ENCODE measurements at places on chromosomes 4 and X.

GRCh38 chr4:2076908-2077536, 17.9 kb downstream of the NAT8L start:
- no peak for DNase-seq

DNA sequence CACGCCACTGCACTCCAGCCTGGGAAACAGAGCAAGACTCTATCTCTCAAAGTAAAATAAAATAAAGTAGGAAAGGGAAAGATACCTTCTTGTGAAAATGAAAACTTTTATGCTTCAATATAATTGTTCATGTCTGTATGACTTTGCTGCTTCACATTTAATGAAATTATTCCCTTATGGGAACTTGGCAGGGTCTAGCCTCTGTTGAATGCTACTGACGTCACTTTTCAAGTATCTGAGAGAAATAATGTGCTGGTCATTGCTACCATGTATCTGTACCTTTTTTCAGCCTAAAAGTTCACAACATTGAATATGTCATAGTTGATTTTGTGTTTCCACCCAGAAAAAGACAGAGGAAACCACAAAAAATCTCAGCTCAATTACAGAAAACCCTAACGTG, 65.2 kb downstream of the PRDM5 start:
- no peak for DNase-seq

DNA sequence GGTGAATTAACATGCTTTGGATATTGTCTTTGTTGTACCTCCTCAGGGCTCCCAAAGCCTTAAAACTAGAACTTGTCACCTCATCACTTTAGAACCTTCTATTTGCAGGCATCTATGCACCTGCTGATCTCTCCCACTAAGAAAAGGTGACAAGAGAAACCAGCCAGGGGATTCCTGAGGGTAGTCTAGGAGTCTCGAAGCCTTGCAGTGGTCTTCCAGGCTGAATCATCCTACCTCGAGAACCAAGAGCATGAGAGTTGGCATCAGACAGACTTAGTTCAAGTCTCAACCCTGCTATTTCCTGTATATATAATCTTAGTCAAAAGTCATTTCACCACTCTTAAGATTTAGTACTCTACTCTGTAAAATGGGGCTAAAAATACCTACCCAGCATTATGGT, 29.6 kb downstream of the RTL5 start:
- no peak for DNase-seq

DNA sequence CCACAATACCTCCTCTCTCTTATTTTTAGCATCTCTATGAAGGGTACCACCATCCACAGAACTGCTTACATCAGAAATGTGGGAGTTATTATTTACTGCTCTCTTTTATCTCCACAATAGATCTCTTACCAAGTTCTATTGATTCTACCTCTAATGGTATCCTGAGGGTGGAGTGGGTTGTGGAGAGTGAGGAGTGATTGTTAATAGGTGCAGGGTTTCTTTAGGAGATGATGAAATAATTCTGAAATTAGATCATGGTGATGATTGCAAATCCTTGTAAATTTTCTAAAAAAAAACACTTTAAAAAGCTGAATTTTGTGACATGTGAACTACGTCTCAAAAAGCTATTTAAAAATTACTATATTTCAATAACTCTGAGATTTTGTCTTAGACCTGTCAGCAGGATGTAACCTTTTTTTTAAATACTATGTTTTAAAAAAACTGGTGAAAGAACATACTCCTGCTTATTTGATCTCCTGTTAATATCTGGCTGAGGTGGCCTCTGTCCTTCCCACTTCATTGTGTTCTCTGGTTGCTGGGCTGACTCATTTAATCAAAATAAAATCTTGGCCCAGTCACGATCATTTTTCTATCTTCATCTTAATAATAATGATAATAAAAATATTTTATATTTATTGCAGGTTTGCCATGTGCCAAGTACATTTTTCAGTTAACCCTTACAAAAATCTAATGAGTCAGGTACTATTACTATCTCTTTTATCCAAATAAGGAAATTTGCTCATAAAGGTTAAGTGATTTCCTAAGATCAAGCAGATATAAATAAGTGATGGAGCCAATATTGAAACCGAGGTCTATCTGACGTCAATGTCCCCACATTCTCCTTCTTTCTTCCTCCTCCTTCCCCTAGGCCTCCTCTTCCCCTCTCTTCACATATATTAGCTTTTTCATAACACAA, 73.5 kb downstream of the GLUD2 start:
- no peak for DNase-seq

GRCh38 chr4:20603671-20604313, 96.5 kb upstream of the PACRGL start:
- DNase-seq, result no peak

DNA sequence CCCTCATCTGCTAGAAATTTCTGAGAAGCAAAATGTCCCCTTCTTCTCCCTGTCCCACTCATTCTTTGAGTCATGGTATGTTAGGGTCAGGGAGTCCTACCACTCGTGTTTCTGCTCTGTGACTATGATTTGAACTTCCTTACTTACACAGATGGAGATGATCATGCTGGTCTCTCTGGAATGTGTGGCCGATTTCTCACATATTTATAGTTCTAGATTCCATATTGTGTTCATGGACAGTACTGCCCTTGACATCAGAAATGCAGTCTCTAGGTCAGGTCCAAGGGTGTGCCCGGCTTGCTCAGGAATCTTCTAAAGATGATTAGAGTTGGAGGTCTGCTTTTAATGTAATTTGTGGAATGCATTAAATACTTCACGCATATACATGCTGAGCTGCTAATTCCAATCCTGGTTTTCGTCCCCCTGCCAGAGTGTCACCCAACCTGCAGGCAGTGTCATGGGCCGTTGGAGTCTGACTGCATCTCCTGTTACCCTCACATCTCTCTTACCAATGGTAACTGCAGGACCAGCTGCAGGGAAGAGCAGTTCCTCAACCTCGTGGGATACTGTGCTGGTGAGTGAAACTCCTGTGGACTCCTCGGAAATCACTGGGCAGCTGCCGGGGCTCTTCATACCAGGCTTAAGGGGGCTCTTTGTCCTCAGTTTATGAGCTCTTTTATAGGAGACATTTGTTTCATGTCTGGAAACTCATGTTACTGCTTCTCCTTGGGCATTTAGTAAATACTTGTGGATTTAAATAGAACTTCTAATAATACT, 214.1 kb upstream of the ANXA3 start:
- DNase-seq, result no peak

- no peak for DNase-seq
Measured at GRCh38 chr4:6727943-6728250, 11.9 kb downstream of the BLOC1S4 start.

GRCh38 chr4:6779667-6780565, 2.6 kb upstream of the KIAA0232 start:
- DNase-seq, result peak; percentile 35

GRCh38 chr4:53928825-53929224, 135.6 kb downstream of the CHIC2 start:
- no peak for DNase-seq

DNA sequence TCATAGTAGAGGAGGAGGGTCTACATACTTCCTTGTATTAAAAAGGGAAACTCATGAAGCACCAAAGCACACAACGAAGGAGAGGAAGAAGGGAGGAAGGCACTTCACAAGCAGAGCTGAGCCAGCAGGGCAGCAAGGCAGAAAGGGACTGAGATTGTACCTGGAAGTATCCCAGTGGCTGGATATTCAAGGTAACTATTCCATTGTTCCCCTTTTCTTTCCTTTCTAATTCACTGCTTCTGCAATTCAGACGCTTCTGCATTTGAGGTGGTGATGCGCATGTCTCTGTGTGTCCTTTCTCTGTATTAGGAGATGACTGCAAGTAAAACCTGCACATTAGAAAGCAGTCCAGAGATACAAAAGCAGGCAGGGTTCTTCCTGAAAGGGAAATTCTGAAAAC, 54.9 kb downstream of the UBQLN2 start:
- peak; percentile 45 for DNase-seq

DNA sequence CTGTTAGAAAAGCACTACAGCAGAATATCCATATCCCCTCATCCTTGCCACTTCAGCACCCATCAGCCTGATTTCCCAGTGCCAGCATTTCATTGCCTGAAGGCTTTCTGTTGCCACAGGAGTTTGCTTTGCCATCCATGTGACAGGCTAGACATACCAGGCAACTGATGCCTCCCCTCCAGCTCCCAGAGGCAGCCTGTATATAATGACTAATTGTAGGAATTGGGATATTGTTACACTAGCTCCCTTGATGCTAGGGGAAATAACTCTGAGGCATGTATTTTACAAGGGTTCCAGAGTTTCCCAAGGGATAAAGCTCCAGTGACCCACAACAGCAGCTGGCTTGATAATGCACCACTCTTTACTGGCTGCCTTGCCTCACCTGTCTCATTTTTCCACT, 608.0 kb upstream of the FTHL17 start:
- no peak for DNase-seq

GRCh38 chr4:67465032-67465762, 80.1 kb downstream of the CENPC start:
- DNase-seq, result no peak

GRCh38 chr4:78864405-78865024, 74.7 kb downstream of the PAQR3 start:
- DNase-seq, result peak; percentile 90

DNA sequence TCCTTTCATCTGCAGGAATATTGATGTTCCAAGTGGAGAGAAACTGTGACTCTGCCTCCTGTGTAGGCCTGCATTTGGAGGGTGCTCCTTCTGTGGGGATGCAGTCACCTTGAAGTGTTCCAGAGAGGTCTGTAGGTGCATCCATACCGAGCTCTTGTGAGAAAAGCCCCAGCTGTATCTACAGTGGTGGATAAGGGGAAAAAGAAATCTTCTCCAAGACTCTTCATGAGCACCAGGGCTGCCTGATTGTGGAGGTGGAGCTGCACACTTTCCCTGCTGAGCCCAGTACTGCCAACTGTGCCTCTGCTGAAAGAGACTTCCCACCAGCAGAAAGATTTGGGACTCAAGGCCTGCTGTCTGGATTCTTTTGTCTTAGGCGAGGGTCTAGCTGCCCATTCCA, 35.1 kb upstream of the ADH4 start:
- DNase-seq, result no peak

DNA sequence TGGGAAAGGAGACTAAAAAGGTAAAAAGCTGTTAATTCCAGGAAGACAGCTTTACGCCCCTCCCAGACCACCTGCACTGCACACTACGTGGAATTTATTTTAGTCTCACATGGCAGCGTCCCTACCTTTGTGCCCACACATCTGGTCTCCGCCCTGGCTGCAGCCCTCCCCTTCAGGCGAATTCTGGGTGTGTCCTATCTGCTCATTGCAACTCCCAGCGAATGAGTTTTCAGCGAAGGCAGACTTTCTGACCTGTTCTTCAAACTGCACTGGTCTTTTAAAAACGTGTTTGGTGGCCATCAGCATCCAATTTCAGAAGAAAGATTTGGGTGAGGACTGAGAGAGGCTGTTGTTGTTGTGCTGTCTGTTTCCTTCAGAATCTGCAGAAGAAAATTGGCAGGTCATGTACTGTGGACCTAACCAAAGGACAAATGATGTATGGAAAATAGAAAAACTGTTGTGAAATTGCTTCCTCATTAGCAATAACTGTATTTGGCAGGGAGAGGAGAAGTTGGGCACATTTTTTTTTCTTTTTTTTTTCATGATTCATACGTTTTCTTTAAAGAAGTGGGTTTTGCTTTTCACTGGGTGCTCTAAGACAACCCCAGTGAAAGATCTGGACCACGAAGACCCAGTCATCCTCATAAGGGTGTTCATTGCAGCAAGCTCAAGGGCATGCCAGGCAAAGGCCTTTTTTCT, 4.2 kb downstream of the TLR8 start:
- DNase-seq, result no peak

DNA sequence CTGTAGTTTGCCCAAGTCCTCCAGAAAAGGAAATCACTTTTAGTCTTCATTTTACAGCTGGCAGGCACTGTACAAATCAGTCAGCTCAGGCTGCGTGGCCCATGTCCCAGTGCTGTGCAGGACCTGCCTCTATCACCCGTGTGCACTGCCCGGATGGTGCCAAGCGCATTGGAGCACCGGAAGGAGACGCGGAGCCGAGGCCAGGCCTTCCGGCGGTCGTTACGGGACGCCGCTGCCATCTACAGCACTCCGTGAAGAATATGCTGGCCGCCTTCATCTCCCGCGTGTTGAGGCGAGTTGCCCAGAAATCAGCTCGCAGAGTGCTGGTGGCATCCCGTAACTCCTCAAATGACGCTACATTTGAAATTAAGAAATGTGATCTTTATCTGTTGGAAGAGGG, at the start of gene PDHA2:
TSS of gene PDHA2 (plus strand) at position 203 of the 400 bp plus-strand sequence. CDS start at position 261, 58 bp downstream.
- no peak for DNase-seq

GRCh38 chr4:37602454-37603069, 83.6 kb downstream of the RELL1 start:
- DNase-seq, result no peak

DNA sequence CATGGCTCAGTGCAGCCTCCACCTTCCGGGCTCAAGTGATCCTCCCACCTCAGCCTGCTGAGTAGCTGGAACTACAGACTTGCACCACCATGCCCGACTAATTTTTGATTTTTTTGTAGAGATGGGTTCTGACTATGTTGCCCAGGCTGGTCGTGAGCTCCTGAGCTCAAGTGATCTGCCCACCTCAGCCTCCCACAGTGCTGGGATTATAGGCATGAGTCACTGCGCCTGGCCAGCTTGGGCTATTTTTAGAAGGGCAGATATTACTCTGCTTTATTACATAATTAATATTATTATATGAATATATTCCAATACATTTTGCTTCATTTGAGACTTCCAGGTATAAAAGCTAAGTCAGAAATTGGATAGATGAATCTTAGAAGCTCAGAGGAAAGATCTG, 143.7 kb upstream of the ANK2 start:
- DNase-seq, result no peak

GRCh38 chrX:13144927-13145655, 100.7 kb upstream of the FAM9C start:
- no peak for DNase-seq

Data from KBM-7 (cell line).